ENCODE measurements at places on chromosomes 6 and 20. TPM values are rescaled to one million over a fixed set of nuclear protein-coding genes. Genes with fewer than 3 reads are reported as not detected.

- H3K4me1 ChIP-seq = peaks cover 6% of the 10 kb centered on the region
- no peak for DNase-seq
- no peaks in the 10 kb centered on the region for H3K36me3 ChIP-seq
- no peaks in the 10 kb centered on the region for H3K27me3 ChIP-seq
- no peak overlapping the region for H3K27ac ChIP-seq
- no peak overlapping the region for H3K4me3 ChIP-seq
These were observed 47.7 kb upstream of the DACT2 start for GRCh38 chr6:168367285-168367751.

DNA sequence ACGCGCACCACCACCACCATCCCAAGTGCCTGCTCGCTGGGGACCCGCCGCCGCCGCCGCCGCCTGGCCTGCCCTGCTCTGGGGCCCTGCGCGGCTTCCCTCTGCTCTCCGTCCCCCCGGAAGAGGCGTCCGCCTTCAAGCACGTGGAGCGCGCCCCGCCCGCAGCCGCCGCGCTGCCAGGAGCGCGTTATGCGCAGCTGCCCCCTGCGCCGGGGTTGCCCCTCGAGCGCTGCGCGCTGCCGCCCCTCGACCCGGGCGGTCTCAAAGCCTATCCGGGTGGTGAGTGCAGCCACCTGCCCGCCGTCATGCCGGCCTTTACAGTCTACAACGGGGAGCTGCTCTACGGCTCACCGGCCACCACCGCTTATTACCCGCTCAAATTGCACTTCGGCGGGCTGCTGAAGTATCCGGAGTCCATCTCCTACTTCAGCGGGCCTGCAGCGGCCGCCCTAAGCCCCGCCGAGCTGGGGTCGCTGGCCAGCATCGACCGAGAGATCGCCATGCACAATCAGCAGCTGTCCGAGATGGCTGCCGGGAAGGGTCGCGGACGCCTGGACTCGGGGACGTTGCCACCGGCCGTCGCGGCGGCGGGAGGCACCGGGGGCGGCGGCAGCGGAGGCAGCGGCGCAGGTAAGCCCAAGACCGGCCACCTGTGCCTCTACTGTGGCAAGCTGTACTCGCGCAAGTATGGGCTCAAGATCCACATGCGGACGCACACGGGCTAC is 7.2 kb downstream of the PRDM13 start:
- no peak for DNase-seq
- H3K36me3 ChIP-seq = no peaks in the 10 kb centered on the region
- H3K27ac ChIP-seq = no peak overlapping the region
- H3K4me3 ChIP-seq = no peak overlapping the region
- peaks cover 32% of the 10 kb centered on the region for H3K27me3 ChIP-seq

Gene HLA-DMA
- 2.8 TPM for total RNA-seq

- H3K36me3 ChIP-seq = no peaks in the 10 kb centered on the region
- H3K4me1 ChIP-seq = peaks cover 33% of the 10 kb centered on the region
- H3K27ac ChIP-seq = peak overlapping the region; percentile 24
- no peak for DNase-seq
- no peaks in the 10 kb centered on the region for H3K27me3 ChIP-seq
- no peak overlapping the region for H3K4me3 ChIP-seq
These were observed 16.4 kb downstream of the TBPL1 start for GRCh38 chr6:133969285-133969920.

GRCh38 chr6:102015431-102015830 is 621.9 kb downstream of the GRIK2 start:
- H3K27ac ChIP-seq = no peak overlapping the region
- H3K4me3 ChIP-seq = no peak overlapping the region
- DNase-seq = no peak
- no peaks in the 10 kb centered on the region for H3K4me1 ChIP-seq
- H3K36me3 ChIP-seq = no peaks in the 10 kb centered on the region

Gene MYH7B
- total RNA-seq = 0.59 TPM

Measured in Panc1 (cell line).